Stimulated activated CD8-positive, alpha-beta memory T cell treated with anti-CD3 and anti-CD28 coated beads, Interleukin-4, amount 100 ng/mL, for 4 hours (primary cell): ENCODE measurements at places on chromosomes 2 and 18.

DNA sequence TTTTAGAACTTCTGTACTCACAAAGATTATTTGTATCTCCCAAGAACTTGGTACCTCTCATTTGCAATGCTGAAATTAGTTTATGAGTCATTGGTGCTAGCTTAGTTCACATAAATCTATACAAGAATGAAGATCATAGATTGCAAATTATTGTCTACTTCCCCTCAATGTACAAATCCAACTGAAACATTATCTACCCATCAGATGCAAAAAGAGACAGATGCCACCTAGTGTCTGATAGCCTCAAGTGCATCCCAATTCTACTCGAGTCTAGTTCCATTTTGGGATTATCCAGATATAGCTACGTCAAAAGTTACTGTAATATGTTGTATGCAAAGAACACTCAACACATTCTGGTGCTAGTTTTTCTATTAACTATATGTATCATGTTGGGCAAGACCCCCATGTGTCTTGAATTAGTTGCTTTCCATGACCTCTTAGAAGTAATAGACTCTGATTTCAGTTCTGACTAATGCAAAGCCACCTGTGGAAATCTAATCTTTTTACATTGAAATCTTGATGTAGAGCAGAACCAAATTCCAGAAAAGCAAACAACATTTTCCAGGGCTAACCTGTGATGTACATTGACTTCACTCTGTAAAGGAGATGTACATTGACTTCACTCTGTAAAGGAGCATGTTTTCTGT, 210.0 kb downstream of the RBM43 start:
- DNase-seq: no peak

- DNase-seq: no peak
Measured at GRCh38 chr2:221853297-221853696, 281.2 kb upstream of the EPHA4 start.

DNA sequence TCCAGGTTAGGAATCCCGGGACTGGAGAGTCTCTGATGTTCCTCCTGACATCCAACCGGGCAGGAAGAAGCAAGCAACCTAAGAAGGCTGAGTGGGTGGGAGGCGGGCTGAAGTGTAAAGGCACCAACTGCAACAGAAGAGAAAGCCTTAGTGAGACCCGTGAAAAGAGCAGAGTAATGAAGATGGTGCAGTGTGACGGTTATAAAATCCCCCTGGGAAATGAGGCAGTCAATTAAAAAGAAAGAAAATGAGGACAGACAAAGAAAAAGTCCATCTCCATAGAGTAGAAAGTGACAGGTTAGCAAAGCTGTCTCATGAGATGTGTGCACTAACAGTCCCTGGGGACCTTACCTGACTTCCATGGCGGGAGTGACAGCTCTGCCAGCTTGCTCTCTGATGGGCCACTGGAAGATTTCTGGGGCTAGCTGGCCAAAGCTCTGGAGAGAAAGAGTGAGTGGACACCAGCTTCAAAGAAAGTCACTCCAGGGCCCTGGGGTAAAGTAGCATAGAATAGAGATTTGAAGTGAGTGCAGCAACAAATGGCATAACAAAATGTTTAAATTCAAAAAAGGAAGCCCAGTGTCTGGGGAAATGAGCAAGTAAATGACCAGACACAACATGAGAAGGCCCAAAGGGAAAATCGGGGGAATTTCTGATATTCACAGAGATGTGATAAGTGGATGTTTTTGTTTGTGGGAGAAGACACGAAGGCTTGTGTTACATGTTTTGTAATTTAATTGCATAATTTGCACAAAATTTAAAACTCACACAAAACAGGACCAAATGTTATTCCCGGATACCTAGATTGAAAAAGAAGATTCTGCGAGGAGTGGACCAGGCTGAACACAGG, 44.1 kb upstream of the IGFBP2 start:
- no peak for DNase-seq

GRCh38 chr18:2939317-2939716, 73.6 kb downstream of the LPIN2 start:
- no peak for DNase-seq
